ENCODE measurements at places on chromosomes 7 and 10.

DNA sequence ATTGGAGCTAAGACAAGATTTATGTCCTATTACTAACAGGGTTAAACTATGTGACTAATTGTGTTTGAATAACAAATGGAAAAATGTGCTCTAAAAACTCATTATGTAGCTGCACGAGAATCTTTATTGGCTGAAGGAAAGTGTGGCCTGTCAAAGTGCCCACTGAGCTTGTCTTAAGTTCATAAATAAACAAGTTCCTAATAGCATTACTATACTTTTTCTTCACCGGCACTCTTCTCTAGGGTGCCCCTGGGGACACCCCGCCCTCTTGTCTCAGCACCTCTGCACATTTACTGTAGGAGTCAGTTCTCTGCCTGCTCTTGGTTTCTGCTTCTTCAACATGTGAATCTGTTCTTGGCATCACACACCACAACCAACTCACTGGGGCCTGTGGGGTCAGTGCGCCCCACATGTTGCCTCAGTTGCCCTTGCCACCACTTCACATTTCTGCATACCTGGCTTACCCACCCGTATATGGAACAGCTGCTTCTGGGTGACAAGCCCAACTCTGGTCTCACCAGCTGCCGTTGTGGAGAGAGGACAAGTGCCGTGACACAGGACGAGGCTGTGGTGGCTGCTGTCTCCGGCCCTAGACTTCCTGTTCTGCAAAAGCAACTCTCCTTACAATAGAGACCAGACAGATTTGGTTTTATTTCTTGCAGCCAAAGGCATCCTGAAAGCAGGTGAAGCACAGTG lies 96.3 kb upstream of the DDC start:
- no peak for DNase-seq

- no peak for DNase-seq
These were observed 609.7 kb downstream of the TNS3 start for GRCh38 chr7:46972205-46972604.

GRCh38 chr7:107212725-107213124 lies 43.9 kb downstream of the HBP1 start:
- DNase-seq, result no peak

DNA sequence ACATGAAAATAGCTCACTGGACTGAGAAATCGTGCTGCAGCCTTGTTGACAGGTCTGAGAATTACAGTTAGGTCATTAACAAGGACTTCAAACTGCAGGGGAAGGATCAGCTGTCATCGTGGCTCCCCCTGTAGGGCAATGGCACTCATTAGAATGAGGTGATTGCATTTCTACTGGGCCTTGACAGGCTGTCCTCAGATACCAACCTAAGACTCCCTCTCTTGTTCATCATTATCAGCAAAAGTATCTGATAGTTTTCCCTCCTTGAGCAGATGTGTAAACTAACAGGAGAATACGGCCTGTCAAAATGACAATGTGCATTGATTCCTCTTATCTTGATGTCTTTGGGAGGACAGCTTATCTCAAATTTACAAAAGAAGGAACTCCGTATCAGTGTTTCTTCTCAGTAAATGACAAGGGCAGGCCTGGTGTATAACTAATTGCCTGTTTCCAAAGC lies 648.5 kb upstream of the LRRN3 start:
- no peak for DNase-seq

DNA sequence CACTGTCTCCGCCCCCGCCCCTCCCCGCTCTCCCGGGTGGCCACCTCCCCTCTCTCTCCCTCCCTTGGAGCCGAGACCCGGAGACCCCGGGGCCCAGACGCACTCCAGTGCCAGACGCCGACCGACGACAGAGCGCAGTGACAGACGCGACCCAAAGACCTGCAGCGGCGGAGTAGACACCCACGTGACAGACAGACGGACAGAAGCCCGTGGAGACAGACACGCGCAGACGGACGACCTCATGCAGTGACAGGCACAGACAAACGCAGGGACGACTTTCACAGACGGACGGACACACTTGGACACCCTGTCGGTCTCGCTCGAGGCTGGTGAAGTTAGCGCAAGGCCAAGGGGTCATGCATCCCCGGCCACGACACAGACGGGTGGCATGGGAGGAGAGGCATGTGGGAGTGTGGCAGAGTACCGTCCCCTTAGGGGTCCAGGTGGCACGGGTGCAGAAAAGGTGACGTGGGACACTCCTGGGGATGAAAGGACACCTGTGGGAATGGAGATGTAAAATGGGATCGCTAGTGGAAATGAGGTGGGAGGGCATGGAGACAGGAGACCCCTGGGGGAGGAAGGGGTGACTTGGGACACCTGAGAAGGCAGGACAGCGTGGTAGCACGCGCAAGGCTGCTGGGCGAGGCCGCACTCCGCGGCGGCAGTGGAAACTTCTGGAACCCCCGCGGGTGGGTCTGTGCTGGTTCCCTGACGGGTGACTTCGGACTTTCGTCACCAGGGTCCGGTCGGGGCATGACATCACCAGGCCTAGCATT lies 456 bp upstream of the ACHE start:
- no peak for DNase-seq

DNA sequence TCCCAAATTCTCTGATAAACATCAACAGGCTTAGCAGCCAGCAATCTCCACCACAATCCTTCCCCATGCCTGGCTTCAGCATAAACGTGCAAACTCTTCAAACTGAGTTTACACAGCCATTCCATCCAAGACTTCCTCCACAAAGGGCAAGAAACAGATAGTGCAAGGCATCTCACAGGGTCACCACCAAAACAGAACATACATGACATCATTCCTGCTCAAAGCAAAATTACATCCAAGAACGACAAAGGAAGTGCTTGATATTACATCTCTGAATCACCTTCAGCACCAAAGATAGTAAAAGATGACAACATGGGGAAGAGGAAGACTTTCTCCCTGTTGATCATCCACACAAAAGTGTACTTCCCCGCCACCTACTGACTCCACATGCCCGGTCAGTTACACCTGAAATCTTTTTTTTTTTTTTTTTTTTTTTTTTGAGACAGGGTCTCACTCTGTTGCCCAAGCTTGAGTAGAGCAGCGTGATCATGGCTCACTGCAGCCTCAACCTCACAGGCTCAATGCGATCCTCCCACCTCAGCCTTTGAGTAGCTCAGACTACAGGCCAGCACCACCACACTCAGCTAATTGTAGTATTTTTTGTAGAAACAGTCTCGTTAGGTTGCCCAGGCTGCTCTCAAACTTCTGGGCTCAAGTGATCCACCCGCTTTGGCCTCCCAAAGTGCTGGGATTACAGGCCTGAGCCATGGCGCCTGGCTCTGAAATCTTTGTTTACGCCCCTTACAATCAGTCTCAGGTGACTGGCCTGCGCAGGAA lies 127.5 kb downstream of the PARD3 start:
- no peak for DNase-seq

DNA sequence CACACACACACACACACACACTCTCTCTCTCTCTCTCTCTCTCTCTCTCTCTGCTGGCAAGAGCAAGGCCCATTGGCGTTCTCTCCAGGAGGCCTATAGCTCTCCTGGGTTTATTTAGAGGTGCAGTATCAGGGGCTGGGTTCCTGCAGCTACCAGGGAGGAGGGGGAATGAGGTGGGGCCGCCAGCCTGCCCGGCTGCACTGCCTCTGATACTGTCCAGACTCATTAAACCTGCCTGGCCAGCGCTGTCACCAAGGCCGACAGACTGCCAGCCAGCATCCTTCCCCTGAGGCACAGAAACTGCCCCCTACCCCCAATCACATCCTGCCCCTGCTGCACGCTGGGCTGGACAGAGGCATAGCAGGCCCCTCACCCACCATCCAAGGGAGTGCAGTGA lies 4.3 kb downstream of the PRRT4 start:
- DNase-seq, result no peak

DNA sequence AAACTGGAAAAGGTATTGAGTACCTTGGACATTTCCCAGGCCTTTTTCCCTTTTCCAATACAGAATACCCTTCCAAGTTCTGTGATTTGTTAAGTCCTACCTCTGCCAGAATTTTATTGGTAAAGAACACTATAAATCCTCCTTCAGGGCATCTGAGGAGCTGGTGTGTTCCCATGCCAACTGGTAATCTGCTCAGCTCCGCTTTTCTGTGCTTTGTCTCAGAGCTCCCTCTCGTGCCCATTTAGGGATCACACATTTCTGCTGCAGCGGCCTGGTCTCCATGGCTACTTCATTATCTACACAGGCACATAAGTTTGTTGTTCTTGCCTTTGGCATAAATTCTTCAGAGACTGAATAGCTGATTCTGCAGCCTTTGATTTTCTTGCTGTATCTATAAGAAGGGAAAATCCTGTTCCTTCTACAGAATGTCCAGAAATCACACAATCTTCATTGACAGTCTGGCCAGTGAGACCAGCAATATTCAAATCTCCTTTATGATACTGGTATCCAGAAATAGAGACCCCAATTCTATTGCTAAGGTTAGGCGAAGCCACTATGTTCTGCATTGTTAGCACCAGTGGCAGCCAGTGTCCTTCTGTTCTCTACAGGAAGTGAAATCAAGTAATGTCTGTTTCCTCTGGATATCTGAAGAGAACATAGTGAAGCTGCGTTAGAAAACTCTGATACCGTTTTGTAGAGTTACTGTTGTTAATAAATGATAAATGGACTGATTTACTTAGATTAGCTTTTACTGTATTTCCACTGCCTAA lies 51.9 kb downstream of the DENND11 start:
- DNase-seq, result no peak

- DNase-seq, result no peak
These were observed 73.4 kb upstream of the SEPHS1 start for GRCh38 chr10:13421382-13421917.

- no peak for DNase-seq
These were observed 116.8 kb downstream of the ZPBP start for GRCh38 chr7:49976238-49976637.

- DNase-seq, result no peak
These were observed 146.2 kb downstream of the PAXIP1 start for GRCh38 chr7:154856733-154857132.

- no peak for DNase-seq
These were observed 129.3 kb downstream of the WNT2 start for GRCh38 chr7:117193564-117193963.

DNA sequence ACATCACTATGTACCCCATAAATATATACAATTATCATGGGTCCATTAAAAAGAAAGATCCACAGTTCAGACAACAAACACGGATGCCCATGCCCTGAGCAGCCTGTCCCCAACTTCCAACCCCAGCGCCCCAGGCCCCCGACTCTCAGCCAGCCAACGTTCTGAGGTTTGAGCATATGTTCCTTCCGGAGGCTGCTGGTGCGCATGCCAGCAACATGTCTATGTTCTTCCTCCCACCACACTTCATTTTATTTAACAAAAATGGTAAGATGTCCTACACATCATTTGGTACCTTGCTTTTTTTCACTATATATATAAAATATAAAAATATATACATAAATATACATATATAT lies 250.9 kb downstream of the MAD1L1 start:
- no peak for DNase-seq

DNA sequence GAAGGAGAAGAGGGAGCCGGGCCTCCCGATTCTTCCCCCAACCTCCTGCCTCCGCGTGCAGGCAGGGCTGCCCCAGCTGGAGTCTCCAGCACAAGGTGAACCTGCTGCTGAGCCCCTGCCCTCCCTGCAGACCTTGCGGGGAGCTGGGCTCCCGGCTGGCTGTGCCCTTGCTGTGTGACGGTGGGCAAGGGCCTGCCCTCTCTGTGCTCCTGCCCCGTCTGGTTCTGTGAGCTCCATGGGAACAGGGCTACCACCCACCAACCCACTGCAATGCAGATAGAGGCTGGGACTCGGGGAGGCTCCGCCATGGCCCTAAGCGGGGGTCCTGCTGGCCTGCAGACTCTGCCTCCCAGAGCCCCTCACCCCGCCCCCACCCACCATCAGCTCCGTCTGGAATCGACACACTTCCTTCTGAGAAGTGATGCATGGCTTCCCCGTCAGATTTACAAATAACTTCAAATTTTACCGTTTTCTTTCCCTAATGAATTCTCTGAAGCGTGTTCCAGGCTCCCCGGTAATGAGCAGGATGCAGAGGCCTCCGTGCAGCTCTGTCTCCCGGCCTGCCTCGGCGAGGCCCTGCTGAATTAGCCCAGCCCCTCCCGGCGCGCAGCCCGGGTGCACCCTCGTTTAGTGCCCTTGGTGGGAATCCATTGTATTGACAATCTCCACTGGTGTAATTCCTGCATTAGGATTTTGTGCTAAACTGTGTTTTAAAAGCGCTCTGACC lies 111.0 kb downstream of the MICALL2 start:
- no peak for DNase-seq

GRCh38 chr10:61705022-61705613 lies 42.4 kb downstream of the CABCOCO1 start:
- no peak for DNase-seq

- no peak for DNase-seq
These were observed 149.9 kb downstream of the CPED1 start for GRCh38 chr7:121138262-121138933.

Measured in activated CD4-positive, alpha-beta T cell treated with anti-CD3 and anti-CD28 coated beads for 24 hours (primary cell).